ENCODE measurements at places on chromosomes 2 and 18. TPM values are rescaled to one million over a fixed set of nuclear protein-coding genes. Genes with fewer than 3 reads are reported as not detected.

The TRIM43 gene
- total RNA-seq: not detected

The SLC4A5 gene
- 2.2 TPM for total RNA-seq

The ABHD1 gene
- total RNA-seq: 0.22 TPM

The RGPD4 gene
- under 0.01 TPM for total RNA-seq

The AFTPH gene
- 41.6 TPM for total RNA-seq

The ABCA12 gene
- total RNA-seq: under 0.01 TPM

The VIL1 gene
- under 0.01 TPM for total RNA-seq

The CNTNAP5 gene
- total RNA-seq: not detected

The TXNDC2 gene
- total RNA-seq: not detected

The GKN2 gene
- not detected for total RNA-seq

Data from articular chondrocyte of knee joint (primary cell).